ENCODE measurements at places on chromosomes 5 and 9.
A peak's percentile ranks its signal among the peaks of the same experiment; 100 is the strongest.

GRCh38 chr9:87708986-87709728 lies 16.8 kb upstream of the CTSL start:
- no peak for DNase-seq

- no peak for DNase-seq
These were observed 97.6 kb downstream of the BASP1 start for GRCh38 chr5:17314907-17315471.

DNA sequence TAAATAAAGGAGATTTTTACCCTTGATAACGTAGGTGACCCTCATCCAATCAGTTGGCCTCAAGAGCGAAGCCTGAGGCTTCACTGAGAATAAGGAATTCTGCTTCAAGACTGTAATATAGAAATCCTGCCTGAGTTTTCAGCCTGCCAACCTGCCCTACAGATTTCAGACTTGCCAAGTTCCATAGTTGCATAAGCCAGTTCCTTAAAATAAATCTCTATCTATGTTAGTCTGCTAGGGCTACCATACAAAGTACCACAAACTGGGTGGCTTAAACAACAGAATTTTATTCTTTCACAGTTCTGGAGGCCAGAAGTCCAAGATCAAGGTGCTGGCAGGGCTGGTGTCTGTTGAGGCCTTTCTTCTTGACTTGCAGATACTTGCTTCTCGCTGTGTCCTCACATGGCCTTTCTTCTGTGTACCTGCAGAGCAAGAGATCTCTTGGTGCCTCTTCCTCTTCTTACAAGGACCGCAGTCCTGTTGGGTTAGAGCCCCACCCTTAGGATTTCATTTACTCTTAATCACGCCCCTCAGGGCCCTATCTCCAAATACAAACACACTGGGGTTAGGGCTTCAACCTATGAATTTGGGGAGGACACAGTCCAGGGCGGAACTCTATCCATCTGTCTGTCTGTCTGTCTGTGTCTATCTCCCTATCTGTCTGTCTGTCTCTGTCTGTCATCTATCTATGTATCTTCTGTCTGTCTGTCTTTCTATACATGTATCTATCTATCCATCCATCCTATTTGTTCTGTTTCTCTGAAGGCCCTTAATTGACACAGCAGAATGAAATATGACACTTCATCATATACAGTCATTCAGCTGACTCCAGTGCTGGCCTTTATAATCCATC lies 17.0 kb upstream of the CMBL start:
- no peak for DNase-seq

DNA sequence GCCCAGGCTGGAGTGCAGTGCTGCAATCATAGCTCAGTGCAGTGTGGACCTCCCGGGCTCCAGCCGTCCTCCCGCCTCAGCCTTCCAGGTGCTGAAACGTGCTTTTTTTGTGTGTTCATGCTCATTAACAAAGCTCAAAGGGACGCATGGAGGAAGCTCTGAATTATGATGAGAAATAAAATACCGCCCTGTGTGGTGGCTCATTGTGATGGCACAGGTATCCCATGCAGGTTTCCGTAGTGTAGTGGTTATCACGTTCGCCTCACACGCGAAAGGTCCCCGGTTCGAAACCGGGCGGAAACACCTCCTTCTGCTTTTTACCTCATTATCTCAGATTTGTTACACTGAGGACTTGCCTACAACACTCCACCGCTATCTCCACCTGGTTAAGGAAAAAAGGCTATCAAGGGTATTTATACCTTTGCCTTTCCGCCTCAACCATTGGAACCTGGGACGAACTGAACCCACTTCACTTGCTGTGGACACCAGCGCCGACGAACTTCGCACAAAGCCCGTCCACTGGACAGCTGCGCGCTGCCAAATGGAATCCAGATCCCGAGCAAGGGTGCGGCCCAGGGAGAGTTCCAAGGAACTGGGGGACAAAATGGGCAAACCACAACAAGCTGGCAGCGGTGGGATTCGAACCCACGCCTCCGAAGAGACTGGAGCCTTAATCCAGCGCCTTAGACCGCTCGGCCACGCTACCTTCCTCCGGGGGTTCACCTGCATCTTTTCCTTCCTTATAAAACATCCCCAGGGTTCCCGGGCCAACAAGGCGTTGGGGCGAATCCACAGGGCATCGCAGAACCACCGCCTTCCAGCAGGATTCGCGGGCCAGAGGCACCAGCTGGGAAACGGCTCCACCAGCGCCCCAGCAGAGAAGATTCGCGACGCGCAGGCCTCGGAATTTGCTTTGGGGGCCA lies 26.3 kb downstream of the OR2V2 start:
- DNase-seq, result peak; percentile 79

DNA sequence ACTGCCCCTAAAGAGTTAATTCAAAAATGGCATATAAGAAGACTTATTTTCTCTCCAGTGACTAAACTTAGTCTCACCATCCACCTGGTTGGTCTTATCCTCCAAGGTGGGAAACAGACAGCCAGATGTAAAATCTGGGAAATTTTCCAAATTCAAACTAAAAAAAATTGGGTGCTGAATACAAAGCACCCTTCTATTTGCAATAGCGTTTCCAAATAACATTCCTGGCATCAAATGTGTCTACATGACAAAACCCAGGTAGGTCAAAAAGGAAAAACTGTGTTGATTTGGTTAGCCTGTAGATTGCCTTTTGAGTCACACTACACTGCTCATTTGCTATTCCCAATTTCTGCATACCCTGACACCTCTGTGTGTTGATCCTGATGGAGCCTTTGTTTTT lies 252.2 kb downstream of the NR2F1-AS1 start:
- no peak for DNase-seq

DNA sequence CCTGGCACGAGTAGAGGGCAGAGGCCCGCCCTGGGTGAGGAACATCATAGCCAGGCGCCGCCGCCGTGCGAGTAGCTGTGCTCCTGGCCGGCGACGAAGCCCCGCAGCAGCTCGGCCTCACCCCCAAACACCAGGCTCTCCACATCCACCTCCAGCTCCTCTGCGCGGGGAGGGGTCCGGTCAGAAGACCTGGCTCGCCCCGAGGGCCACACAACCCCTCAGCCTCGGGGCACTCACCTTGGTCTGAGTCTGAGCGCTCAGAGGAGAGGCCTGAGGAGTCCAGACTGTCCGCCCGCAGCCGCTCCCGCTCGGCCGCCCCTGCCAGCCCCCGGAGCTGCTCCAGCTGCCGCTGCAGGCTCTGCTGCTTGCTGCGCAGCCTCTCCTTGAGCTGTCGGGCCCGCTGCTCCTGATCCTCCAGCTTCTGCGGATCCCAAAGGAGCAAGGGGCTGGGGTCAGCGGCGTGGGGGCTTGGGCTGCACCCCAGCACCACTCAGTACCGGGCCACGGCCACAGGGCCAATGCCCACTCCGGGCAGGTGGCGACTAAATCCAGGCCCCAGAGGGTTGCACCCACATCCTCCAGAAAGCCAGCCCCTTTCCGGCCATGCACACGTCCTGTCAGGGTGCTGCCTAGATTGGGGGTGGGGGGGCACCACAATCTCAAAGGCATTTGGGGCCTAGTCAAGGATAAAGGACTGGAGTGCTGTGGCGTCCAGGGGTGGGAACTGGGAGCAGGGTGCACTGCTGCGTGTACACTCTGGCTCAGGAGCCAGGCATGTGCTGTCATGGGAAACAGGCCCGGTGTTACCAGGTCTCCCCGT lies 3.9 kb downstream of the MXD3 start:
- DNase-seq, result no peak

DNA sequence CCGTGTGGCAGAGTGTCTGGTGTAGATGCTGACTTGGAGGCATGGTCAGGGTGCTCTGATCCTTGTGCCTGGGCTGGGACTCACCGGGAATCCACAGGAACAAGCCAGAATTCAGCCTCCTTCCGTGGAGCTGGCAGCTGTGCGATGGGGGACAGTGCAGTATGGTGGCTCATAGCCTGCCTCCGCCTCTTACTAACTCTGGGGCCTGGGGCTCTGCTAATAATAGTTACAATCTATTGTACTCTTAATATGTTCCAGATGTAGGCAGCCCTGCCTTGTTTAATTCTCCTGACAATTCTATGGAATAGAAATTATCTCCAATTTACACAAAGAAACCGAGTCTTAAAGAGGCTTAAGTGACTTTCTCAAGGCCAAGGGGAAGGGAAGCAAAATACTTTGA lies 77.6 kb downstream of the PCDH1 start:
- DNase-seq, result no peak

DNA sequence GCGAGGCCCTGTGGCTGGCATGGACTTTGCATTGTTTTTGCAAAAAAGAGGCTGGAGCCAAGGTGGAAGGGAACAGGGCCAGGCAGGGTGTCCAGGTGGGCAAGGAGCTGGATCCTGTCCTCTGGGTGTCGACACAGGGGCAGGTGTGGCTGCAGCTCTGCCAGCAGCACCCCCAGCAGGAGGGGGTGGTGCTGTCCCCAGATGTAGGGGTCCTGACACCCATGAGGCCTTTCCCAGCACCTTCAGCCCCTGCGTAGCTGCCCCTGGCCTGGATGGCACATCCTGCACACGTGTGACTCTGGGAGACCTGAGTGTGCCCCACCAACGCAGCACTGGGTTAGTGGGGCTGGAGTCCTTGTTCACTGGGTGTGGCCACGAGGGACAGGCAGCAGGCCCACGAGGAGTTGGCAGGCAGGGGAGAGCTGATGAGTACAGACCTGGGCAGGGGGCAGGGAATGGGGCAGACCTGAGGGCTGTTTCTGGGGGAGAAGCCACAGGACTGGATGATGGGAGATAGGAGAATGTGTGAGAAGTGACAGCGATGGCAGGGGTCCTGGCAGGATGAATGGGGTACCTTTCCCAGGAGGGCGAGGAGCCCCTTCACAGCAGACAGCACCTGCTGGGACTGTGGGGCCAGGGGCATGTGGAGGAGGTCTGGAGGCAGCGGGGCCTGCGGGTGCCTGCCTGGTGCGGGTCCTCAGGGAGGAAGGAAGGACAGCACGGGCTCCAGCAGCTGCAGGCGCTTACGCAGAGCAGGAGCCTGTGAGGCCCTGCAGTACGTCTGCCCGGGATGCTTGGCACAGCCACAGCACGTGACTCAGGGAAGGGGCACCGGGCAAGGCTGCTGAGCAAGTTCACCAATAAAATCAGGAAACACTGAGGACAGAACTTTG lies 3.6 kb upstream of the RASGEF1C start:
- peak; percentile 12 for DNase-seq

- DNase-seq, result no peak
These were observed 14.9 kb downstream of the ADAMTSL1 start for GRCh38 chr9:18488886-18489285.

DNA sequence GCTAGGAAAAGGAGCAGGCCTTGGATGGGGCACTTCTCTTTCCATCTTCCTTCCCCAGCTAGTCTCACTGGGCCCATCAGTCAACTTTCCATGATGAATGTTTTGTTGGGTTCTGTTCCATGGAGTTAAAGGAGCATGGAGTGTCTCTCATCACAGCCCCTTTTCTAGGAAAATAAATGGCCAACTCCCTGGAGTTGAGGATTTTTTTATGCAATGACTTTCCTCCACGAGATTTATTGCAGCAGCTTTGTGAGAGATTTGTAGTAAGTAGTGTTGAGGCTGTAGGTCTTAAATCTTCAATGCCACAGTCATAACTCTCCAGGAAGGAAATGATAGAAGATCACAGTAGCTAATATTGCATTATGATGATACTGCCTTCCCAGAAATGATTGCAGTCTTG lies 45.6 kb upstream of the SLC44A1 start:
- DNase-seq, result no peak

DNA sequence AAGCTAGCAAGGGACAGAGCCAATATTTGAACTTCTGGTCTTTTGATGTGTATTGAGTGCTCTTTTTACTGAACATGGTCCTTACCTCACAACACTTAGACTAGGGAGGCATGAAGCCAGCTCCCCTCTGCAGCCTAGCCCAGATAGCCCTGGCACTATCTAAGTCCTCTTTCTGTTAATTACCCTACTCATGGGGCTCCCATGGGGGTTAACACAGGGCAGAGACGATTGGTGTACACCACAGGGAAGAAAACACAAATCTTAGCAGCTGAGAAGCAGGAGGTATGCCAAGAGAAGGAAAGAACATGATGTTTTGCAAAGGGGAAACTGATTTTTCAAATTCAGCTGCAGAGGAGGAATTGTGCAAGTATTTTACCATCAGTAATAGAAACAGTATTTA lies 383.8 kb downstream of the TMEM232 start:
- DNase-seq, result no peak

DNA sequence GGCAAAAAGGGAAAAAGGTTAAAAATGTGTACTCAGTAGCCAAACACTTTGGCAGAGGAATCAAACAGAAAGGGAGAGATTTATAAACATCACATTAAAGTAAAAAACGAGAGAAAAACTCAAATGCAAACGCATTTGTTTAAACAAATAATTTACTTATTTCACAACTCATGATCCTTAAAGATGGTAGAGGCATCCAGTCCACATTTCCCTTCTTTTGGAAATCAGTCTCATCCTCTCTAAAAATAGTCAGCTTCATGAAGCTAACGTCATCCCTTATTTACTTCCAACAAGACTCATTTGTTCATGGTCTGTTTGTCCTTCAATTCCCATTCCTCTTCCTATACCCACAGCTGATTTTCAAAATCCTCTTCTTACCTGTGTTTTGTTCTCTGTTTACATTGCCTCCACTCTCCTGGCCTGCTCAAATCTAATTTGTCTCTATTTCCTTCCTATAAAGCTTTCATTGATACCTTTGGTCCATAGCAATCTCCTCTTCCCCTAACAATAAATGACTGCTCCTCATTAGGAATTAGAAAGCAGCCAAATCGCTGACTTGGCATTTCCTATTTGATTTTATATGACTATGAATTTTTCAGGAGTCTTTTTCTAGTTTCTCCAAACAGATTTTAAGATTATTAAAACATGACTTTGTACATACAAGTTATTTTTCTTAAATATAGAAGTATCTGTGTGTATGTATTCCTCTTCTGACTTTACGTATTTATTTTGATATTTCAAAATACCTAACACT lies 805.3 kb downstream of the TLE1 start:
- no peak for DNase-seq

DNA sequence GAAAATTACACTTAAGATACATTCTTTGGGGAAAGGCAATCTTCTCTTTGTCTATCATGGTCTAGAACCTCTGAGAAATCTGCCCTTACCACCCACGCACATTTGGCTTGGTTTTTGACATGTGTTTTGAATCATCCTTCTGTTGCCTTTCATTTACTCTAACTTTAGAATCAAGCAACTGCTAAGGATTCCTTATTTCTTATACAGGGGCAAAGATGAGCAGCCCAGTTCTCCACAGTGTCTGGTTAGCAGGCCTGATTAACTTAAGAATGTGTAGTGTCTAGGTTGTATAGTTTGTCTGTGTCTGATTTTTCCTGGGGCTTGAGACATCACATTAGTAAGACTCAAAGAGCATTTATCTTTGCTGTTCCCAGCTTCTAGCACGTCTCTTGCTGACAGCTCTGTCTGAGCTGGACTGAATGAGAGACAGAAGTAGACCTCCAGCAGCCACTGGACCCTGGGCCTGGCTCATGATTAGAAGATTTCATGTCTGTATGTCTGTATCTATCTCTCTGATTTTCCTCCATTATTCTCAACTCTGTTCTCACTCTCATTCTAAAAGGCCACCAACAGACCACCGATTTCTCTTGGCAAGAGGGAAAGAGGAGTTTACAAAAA lies 31.8 kb upstream of the PCA3 start:
- DNase-seq, result no peak

- DNase-seq, result peak; percentile 72
These were observed 44.0 kb downstream of the IRF1 start for GRCh38 chr5:132446621-132447020.

- DNase-seq, result peak; percentile 19
These were observed 75.2 kb upstream of the SSBP2 start for GRCh38 chr5:81826128-81826527.
